ENCODE measurements at places on chromosomes 4 and X.

DNA sequence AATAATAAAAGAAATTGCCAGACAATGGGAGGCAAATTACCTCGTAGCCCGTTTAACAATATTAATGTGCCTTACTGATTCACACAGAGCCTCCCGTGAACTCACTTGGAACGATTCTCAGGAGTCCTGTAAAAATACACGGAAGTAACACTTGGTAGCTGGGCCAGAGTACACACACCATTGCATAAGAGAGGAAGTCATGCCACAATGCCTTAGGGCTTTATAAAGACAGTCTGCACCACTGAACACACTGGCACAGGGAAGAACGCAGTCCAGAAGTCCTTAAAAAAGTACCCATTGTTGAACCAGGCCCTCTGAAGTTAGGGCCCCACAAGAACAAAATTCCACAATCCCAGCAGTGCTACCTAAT lies 15.1 kb downstream of the SLC2A9 start:
- no peak overlapping the region for H3K4me3 ChIP-seq
- H3K27ac ChIP-seq: peak overlapping the region; percentile 80
- DNase-seq: peak; percentile 86

- H3K4me3 ChIP-seq: no peak overlapping the region
- peaks cover 5% of the 10 kb centered on the region for H3K4me1 ChIP-seq
- H3K27me3 ChIP-seq: no peaks in the 10 kb centered on the region
Observed at GRCh38 chr4:7073526-7074390, 5.9 kb upstream of the GRPEL1 start.

GRCh38 chr4:158461336-158461735 lies 60.3 kb upstream of the RXFP1 start:
- no peaks in the 10 kb centered on the region for H3K4me1 ChIP-seq
- H3K4me3 ChIP-seq: no peak overlapping the region
- H3K27me3 ChIP-seq: no peaks in the 10 kb centered on the region
- H3K36me3 ChIP-seq: no peaks in the 10 kb centered on the region
- DNase-seq: no peak

DNA sequence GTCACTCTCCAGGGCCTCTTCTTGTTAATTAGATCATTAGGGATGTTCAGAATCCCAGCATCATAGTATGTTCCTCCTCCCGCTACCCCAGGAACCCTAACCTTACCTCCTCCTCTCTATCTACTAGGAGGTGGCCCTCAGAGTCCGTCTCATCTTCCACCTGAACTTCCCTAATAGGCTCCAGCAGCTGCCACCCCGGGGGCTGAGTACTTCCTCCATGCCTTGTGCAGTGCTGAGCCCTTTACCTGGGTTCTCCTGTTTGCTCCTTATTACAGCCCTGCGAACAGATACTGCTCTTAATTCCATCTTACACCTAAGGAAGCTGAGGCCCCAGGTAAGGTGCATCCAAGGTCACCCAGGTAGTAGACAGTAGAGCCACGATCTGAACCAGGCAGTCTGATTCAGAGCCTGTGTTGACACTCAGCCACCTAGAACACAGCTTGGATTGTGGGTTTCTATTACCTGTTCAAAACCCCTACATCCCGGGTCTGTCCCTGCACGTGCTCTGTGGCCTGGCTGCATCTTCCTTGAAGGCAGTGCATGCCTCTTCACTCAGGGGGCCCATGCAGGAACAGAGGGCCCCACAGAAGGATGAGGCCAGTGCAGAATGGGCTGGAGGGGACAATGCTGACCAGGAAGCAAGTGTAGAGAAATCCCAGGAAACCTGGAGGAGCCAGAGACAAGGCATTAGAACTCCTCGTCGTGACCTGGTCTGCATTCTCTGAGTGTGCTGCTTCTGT lies 51.4 kb upstream of the MSANTD1 start:
- no peak for DNase-seq
- H3K4me3 ChIP-seq: no peak overlapping the region
- no peaks in the 10 kb centered on the region for H3K27me3 ChIP-seq
- H3K4me1 ChIP-seq: peaks cover 18% of the 10 kb centered on the region

Measured in upper lobe of left lung (tissue), 6 donors.